ENCODE measurements at places on chromosomes 5 and 9. TPM values are rescaled to one million over a fixed set of nuclear protein-coding genes. Genes with fewer than 3 reads are reported as not detected.

FOXD4L6 gene
- total RNA-seq = not detected

NUTM2G gene
- total RNA-seq = not detected

CYLC2 gene
- total RNA-seq = not detected

ADAM19 gene
- total RNA-seq = 13.8 TPM

C9orf153 gene
- not detected for total RNA-seq

GKAP1 gene
- 22.9 TPM for total RNA-seq

ECM2 gene
- 10.1 TPM for total RNA-seq

ASTN2 gene
- total RNA-seq = 2.8 TPM
